ENCODE measurements at places on chromosomes 7 and 10.
A peak's percentile ranks its signal among the peaks of the same experiment; 100 is the strongest.

DNA sequence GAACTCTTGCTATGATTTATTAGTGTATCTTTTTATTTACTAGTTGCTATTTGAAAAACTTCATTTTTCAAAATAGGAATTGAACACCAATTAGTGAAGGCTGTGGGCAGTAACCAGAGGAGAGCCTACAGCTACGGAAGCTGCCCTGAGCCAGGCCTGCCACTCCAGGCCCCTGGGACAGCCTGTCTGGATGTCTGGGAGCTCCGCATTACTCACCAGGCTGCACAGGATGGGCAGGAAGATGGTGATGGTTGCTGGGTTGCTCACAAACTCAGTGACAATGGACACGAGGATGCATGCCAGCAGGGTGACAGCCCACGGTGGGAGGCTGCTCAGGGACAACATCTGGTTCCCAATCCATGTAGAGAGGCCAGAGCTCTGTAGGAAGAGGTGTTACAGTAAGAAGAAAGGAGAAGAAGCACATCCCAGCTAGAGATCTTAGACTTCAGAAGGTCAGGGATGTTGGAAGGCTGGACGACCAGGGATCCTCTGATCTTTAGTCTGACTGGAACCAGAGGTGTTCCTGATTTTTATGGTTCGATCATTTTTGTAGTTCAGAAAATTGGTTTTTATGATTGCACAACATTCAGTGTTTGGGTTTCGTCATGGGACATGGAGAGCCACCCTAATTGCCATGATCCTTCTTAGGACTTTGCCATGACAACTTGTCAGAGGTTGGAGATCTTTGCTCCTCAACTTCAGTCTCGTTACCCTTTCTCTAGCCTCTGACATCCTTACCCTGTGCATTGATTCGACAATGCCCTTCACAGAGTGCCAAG, 23.2 kb downstream of the STMP1 start:
- DNase-seq: no peak

GRCh38 chr10:70832852-70833528, 17.2 kb downstream of the SGPL1 start:
- no peak for DNase-seq

- peak; percentile 55 for DNase-seq
Measured at GRCh38 chr10:100878291-100878910, 34.4 kb upstream of the SLF2 start.

- no peak for DNase-seq
Measured at GRCh38 chr7:66504131-66504530, 124.5 kb upstream of the KCTD7 start.

DNA sequence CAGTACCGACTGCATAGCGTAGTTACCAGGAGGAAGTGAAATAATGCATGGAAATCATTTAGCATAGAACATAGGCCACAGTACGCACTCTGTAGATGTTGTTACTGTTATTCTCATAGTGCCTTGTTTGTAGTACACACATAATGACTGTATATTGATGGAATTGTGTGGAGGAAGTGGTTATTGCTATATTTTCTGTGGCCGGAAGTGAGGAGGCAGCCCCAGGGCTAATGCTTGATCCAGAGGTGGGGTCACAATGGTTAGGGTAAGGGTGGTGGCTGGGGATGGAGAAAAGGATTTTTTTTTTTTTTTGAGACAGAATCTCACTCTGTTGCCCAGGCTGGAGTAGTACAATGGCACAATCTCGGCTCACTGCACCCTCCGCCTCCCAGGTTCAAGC, 4.5 kb upstream of the MGAM start:
- DNase-seq: no peak

- no peak for DNase-seq
Measured at GRCh38 chr7:37817996-37818720, 30.2 kb upstream of the NME8 start.

GRCh38 chr10:1398626-1399410, 338.5 kb downstream of the ADARB2 start:
- no peak for DNase-seq

GRCh38 chr7:131899271-131900030, 343.0 kb upstream of the PODXL start:
- no peak for DNase-seq

GRCh38 chr10:114911052-114911711, 26.8 kb upstream of the TRUB1 start:
- DNase-seq: no peak

DNA sequence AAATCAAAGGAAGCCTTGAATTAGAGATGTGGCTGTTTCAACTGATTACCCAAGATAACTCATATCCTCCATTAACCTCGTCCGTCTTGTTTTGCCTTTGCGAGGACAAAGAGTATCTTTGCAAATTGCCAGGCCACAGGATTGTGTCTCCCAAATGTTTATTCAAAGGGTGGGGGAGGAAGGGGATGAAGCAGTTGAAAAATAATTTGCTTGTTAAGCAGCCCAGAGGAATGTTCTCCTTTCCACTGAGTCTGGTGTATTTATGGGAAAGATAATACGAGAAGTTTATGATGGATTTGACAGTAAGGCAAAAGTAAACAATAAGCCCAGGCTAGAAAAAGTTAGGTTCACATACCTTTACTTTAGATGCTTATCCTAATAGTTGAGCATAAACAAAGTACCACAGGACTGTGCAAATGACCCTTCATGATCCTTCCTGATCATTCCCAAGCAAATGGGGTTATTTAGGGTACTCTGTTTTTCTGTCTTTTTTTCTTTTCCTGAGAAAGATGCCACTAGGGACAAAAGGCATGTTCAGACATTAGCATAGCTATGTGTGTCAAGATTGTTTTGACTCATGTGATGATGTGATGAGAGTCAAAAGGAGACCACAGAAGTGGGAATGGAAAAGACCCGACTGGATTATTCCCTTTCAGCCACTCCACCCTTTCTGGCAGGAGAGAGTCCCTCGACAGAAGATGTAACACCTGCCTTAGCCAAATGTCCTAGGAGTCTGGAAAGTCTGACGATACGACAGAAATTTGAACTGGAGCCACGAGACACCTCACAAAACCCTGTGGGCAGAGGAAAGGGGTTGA, 243.0 kb upstream of the GLI3 start:
- DNase-seq: no peak

DNA sequence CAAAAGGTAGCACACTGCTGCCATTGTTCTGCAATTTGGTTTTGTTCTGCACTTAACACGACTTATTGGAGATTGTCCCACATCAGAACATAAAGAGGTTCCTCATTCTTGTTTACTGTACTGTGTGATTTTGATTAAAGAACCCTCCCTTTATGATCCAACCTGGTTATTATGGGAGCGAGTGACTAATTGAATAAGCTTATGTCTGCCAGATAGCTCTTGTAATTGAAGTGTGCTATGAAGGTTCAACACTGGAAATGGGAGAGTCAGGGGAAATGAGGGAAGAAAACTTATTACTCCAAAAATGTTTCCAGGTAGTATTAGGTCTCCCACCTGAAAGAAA, 33.9 kb downstream of the CASP7 start:
- no peak for DNase-seq

DNA sequence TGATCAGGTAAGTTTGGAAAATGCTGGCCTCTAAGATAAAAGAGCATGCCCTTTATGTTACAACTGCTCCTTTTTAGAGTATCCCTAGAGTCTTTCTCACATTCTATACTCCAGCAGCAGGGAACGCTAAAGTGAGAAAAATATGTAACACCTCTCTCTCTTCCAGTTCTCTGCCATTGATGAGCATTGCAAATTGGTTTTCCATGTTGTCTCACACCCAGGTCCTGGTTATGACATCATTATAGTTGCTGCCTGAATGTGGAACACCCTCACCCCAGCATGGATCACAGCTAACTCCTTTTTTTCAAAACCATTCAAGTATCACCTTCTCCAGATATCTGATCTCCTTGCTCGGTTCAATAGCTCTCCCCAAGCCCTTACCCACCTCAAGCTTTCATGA, 84.4 kb downstream of the DGKI start:
- DNase-seq: no peak

DNA sequence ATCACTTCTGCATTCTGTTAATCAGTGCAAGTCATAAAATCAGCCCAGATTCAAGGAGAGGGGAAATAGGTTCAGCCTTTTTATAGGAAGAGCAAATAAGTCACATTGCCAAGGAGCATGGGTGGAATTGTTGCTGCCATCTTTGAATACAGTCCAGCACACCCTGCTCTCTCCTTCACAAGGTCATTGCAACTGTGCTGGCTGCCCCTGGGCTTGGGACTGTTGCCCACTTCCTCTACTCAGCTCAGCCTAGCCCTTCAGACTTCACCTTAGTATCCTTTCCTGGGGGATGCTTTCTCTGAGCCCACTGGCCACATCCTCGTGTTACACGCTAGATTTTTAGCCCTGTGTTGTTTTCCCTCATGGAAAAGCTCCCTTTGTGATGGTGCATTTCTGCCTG, 527.7 kb downstream of the GALNT17 start:
- DNase-seq: no peak

DNA sequence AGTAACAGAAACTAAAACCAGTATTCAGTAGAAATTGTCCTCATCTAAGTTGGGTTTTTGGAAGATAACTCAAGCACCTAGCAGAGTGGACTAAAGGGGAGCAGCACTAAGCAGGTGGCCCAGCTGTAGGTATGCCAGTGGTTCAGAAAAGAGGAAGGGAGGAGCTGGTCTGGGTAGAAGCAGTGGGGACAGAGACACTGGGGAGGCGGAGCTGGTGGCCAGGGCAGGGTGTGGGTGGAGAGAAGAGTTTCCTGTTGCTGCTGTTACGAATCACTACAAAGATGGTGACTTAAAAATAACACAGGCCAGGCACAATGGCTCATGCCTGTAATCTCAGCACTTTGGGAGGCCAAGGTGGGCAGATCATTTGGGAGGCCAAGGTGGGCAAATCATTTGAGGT, 136.2 kb downstream of the WDR11 start:
- DNase-seq: no peak

DNA sequence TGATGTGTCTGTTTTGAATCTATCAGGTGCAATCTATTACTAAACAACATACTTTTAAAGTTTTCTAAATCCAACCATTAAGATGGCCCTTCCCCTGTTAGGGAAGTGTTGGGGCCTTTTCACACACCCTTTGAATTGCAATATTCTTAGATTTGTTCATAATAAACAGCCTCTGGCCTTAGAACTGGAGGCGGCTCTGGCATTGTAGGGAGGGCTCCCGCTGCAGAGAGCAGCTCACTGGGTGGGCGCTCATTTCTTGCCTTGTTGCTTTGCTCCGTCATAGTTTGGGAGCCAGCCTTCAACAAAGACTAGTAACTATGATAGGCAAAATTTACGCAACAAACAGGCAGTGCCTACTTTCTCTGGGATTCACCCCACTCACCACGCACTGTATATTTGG, 4.2 kb upstream of the HOXA10 start:
- no peak for DNase-seq

GRCh38 chr7:149720372-149721083, 52.9 kb downstream of the ZNF467 start:
- no peak for DNase-seq

- DNase-seq: no peak
Measured at GRCh38 chr10:33666686-33667480, 332.4 kb upstream of the NRP1 start.

GRCh38 chr10:15295537-15296325, 75.4 kb downstream of the FAM171A1 start:
- DNase-seq: no peak

DNA sequence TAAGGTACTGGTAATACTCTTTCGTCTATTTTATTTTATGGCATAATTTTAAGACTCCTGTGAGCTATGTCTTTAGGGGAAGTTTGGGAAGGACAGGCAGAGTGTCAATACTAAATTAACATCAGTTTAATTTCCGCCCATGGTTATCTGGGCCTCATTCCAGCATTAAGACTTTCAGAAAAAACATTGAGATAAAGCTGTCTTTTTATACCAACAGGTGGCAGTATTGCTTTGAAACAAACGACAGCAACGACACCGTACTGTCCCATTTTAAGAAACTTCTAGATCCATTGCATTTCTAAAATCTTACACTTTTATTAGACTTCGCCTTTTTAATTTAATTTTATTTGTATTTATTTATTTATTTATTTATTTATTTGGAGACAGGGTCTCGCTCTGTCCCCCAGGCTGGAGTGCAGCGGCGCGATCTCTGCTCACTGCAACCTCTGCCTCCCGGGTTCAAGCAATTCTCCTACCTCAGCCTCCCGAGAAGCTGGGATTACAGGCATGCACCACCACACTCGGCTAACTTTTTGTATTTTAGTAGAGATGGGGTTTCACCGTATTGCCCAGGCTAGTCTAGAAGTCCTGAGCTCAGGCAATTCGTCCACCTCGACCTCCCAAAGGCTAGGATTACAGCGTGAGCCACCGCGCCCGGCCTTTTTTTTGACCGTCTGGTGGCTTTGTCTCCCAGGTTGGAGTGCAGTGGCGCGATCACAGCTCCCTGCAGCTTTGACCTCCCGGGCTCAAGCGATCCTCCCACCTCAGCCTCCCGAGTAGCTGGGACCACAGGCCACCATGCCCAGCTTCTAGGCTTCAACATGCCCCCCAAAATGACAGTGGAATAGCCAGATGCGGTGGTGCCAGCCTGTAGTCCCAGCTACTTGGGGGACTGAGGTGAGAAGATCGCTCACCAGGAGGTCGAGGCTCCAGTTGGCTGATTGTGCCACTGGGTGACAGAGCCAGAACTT, 78.7 kb upstream of the C1GALT1 start:
- peak; percentile 77 for DNase-seq

DNA sequence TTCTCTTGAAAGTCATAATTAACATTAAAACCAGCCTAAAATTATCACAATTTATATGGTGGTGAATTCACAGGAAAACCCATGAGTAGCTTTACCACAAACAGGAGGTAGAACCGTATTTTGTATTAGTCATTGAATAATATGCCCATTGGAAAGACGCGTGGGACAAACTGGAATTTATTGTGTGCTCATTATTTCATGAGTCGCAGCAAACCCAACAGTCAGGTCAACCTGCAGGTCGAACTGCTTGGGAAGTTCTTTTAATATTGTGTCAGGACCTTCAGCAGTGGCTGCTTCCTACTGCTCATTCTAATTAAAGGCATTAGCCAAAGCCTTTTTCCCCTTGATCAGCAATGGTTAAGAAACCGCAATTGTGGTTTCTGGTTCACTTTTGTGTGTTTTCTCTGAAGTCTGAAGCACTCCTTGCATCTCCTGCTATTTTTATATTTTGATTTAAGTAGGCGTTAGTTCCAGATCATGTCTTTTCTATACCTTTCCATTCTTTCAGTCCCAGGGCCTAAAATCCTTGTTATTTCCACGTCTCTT, 100.1 kb downstream of the RAB11FIP2 start:
- DNase-seq: no peak

- no peak for DNase-seq
Measured at GRCh38 chr7:137020351-137020750, 151.9 kb downstream of the CHRM2 start.

DNA sequence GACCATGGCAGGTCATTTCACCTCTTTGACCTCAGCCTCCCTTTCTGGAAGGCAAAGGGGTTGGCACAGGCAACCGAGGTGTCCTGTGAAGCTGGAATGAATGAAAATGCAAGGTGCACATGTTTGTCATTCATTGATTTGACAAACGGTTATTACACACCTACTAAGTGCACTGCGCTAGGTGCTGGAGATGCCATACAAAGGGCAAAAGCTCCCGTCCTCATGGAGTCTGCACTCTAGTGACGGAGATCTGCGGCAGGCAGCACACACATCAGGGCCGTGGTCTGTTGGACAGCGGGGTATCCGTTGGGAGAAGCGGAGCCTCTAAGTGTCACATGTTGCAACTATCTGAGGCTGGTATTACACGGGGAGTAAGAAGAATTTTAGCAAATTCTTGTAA, 44.2 kb downstream of the PRF1 start:
- DNase-seq: no peak

All from B cell (primary cell).